ENCODE measurements at places on chromosomes 7 and 10.
A peak's percentile ranks its signal among the peaks of the same experiment; 100 is the strongest.

DNA sequence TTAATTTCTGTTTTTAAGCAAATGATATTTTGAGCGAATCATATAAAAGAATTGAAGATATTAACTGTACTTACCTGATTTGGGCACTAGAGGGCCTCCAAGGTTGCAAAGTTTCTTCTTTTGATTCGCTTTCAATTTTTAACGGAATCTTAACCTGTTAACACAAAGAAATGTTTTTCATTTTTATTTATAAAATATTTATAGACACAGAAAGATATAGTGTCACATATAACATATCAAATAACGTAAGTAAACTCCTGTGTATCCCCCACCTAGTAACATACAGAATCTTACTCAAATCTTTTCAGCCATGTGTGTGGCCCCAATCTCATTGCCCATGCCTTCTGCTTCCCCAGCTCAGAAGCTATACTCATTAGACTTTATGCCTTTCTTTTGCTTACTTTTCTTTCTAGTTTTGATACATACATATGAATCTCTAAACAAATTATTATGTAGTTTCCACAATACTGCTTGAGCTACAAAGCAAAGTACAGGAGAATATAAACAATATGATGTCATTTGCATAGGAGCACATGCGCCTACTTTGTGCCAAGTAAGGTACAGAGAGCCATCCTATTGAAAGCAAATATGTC is 49.5 kb upstream of the ZPBP start:
- peak; percentile 28 for DNase-seq

DNA sequence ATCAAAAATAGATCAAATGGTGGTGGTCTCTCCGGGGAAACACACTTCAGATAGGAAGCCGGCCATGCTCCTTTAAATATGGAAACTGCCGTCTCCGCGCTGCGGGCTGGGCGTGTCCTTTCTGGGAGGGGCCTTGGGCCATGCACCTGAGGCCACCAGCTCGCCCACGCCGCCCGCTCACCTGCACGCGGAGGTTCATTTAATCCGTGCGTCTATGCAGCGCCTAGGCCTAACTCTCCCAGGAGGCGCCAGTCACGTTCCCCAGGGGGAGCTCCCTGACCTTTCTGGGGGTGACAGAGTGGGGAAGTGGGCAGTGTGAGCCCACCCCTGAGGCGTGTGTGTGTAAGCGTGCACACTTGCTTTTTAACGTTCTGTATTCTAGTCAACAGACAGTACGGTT is 64.0 kb downstream of the C10orf143 start:
- DNase-seq, result no peak

- DNase-seq, result no peak
Measured at GRCh38 chr7:73974948-73975926, 52.7 kb upstream of the ELN start.

GRCh38 chr10:37263304-37263703 is 137.9 kb downstream of the ANKRD30A start:
- DNase-seq, result no peak

DNA sequence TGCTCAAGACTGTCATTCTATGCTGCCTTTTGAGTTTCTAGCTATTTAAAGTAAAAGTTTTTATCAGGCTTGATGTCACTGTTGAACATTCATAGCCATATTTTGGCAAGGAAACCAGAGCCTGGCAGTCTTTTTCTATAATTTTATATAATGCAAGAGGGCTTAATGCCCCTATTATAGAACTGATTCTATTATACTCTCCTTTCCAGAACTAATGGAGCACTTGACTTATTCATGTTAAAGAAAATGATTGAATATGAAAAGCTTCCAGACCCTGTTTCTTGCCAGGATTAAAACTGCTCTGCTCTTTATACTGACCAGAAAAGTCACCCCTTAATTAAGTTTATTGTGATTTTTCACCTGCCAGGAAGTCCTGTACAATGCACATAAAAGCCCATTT is 337.6 kb upstream of the CHRM2 start:
- no peak for DNase-seq

- no peak for DNase-seq
Measured at GRCh38 chr10:22624287-22624738, 90.1 kb downstream of the PIP4K2A start.

DNA sequence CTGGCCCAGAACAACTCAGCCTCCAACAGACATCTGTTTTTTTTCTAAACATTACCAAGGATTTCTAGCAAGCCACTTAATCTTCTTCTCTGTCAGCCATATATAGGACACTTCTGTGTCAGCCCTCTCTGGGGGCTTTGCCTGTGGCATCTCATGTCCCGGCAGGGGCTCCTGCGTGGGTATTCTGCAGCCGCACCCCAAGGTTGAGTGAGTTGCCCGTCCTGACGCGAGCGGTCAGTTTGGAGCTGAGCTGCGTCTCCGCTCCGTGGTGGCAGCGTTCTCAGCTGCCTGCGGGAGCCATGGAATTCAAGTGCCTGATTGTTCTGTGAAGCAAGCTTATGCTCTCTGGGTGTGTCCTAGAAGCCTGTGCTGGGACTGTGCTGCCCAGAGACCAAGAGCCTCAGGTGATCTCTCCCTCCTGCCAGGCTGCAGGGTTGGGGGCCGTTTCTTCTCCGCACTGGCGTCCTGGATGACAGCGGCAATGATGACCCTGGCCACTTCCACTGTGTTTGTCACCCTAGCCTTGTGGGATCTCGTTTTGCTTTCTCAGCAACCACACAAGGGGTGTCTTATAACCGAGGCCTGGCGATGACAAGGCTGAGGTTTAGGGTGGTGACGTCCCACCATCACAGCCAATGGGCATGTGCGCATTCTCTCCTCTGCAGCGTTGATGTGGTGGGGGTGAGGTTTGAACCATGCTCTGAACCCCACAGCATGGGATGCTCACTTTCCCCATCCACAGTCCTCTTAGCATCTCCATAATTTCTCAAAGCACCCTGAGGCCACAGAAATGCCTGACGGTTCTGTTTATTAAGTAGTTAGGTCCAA is 612.6 kb upstream of the FOXK1 start:
- DNase-seq, result no peak

DNA sequence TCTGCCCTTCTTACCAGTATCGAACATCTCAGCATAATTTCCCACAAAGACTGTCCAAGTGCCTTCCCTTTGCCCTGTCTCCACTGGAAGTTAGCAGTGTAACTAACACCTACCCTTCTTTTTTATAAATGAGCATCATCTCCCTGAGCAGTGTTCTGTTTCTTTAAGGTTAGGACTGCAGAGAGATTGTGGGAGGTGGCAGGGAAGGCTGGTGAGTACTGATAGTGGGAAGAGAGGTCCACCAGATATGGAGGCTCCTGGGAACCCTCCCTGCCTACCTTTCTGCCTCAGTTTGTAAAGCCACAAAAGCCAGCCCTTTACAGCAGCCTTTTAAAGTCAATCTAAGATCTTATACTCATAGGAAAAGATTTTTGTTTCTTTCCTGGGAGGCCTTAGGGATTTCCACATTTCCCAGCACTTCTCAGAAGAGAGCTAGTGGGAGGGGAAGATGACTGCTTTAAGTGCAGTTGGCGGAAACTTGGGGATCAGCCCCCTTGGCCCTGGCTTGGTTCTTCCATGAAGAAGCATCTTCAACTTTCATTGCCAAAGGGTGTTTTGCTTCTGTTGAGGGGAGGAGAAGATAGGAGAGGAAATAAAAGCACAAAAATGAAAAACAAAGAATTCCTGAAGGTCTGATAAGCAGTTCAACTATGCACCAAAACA is 36.6 kb upstream of the CALD1 start:
- no peak for DNase-seq

DNA sequence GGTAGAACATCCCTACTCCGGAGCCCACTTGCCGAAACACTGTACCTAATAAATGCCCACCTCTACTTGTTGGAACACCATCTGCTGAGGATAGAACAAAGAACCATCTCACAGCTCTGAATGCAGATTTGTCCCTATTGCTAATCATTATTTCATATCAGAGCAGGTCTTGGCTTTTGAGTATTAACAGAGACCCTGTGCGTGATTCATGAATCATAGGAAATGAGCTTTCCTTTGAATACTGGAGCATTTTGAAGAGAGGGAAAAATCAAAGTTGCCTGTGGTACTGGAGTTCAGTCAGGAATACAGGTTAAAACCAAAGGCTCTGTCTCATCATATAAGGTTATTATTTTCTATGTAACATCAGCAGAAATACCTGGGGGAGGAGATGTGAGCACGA is 1132.3 kb downstream of the XPNPEP1 start:
- DNase-seq, result no peak

- no peak for DNase-seq
Measured at GRCh38 chr10:30583778-30584415, 45.7 kb downstream of the LYZL2 start.

DNA sequence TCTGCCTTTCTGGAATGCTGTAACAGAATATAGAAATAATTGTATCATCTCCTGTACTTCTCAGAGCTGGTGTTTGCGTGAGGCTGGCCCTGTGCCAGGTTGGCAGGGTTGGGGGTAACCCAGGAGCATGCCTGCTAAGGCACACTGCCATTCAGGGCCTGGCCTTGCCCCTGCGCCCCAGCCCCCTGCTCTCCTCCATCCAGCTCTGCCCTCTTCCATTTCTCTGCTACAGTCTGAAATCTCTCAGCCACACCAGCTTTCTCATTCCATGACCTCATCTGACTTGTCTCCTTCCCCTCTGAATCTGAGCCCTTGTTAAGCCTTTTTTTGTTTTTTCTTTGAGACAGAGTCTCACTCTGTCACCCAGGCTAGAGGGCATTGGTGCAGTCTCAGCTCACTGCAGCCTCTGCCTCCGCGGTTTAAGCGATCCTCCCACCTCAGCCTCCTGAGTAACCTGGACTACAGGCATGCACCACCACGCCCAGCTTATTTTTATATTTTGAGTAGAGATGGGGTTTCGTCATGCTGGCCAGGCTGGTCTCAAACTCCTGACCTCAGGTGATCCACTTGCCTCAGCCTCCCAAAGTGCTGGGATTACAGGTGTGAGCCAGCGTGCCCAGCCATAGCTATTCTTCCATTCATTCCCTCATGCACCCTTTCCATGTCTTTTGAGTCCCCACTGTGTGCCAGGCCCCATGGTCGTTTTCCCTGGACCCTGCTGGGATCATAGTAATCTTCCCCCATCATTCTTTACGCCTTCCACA is 206.8 kb downstream of the CUX1 start:
- no peak for DNase-seq

- no peak for DNase-seq
Measured at GRCh38 chr7:108239501-108240225, 109.5 kb upstream of the LAMB4 start.

- DNase-seq, result no peak
Measured at GRCh38 chr10:13904064-13904463, 317.3 kb downstream of the PRPF18 start.

DNA sequence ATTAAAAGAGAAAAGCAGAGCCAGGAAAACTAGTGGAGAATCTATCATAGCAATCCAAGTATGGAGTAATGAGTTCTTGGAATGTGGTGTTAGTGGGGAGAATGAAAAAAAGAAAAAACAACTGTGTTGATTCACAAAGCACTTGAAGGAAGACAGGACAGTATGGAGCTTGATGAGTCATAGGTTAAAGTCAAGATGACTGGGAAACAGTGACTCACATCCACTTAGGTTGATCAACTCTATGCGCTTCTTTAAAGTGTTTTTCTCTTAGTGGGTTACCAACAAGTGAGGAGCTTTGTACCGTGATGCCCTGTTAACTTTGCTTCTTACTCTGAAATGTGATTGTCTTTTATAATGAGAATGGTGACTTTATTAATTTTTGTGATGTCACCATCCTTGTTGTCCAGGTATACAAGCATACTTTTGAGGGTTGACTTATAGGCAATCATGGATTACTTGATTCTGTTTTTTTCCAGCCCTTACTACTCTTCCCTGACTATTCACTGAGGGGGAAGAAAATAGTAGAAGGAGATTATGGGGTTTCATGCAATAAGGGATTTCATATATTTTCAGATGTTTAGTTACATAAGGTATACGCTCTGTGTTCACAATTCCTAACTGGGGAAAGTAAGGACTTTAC is 32.1 kb upstream of the MDFIC start:
- DNase-seq, result no peak

DNA sequence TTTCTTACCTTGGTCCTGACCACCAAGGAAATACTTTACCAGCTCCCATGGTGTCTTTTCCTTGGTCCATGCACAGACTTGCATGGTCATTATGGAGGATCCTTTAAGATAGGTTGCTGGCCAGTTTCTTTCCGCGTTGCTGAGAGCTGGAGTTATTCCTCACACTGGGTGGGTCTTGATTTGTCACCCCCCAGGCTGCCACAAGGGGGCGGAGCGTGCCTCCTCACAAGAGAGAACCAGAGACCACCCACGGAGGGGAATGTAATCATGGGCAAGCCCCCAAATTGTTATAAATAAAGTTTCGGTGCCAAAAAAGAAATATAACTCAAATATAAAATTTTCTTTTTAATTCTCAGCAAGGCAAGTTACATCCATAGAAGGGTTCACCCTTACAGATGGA is 10.5 kb upstream of the TRIM24 start:
- peak; percentile 19 for DNase-seq

- DNase-seq, result no peak
Measured at GRCh38 chr10:48765527-48765926, 80.9 kb downstream of the WDFY4 start.

DNA sequence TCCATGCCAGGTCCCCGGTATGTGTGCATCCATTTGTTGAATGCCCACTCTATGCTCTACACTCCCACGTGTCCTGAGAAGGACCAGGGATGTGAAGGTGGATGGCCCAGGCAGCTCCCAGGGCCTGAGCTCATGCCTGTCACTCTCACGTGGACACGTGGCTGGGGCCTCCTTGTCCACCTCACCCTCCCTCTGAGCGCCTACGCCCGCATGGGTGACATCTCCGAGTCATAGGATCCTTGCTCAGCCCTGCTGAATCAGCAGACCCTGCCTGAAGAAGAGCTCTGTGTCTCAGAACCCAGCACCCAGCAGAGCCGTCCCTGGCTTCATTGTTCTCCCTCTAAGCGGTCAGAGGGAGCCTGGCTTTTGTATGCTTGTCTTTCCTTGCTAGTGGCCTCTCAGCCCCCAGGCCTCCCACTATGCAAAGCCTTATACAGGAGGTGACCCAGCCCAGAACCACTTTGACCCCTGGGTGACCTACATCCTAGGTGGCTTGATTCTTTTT is 107.9 kb upstream of the PPIF start:
- no peak for DNase-seq

- DNase-seq, result no peak
Measured at GRCh38 chr7:36119005-36119706, 33.9 kb upstream of the EEPD1 start.

DNA sequence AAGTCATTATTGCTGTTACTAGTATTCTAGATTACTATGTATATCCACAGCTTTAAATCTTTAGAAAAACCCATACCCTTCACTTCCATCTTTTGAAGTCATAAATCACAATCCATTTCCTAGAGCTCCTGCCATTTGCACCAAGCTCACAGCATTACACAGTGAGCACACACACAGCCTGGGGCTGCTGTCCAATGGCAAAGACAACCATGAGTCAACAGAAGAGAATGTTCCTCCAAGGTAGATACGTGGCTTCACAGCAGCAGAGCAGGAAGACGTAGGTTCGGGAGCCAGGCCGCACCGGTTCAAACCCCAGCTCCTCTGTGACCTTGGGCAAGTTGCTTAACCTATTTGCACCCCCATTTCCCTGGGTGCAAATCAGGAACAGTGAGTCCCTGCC is 234.6 kb downstream of the DIP2C start:
- no peak for DNase-seq

- no peak for DNase-seq
Measured at GRCh38 chr10:113802997-113803396, 50.9 kb downstream of the DCLRE1A start.

Data from effector memory CD8-positive, alpha-beta T cell (primary cell).